ENCODE measurements at places on chromosomes 3 and 15.

GRCh38 chr3:46272028-46272451 lies 29.8 kb downstream of the CCR3 start:
- DNase-seq = no peak

DNA sequence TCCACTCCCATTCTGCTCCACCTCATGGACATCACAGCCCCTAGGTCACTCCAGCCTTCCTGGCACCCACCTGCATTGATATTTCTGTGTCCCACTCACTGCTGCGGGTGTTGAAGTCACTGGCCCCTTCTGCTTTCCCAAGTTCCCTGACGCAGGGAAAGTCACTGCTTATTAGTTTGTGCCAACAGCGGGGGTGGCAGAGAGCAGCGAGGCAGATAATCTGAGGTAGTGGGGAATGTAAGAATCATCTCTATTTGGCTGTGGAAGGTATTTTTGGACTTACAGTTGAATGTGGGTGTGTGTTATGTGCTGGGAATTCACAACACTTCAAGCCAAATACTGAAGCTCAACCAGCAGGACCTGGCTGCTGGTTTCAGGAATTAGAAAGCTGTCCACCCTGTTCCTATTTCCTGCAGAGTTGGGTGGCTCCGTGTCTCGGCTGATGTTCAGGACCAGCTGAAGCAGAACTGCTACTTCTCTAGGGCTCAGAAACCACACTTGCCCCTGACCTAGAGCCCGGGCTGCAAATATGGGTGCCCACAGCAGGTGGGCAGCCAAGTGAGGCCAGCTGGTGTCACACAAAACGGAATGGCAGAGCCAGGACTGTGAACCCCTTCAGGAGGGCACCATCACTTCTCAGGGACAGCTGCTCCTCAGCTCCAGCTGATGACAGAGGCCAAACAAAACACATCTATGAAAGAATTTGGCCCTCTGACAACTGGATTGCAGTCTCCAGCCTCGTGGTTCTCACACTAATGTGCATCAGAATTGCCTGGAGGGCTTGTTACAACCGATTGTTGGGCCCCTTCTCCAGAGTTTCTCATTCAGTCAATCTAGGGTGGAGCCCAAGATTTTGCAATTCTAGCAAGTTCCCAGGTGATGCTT lies 57.7 kb downstream of the SEMA5B start:
- DNase-seq = no peak

DNA sequence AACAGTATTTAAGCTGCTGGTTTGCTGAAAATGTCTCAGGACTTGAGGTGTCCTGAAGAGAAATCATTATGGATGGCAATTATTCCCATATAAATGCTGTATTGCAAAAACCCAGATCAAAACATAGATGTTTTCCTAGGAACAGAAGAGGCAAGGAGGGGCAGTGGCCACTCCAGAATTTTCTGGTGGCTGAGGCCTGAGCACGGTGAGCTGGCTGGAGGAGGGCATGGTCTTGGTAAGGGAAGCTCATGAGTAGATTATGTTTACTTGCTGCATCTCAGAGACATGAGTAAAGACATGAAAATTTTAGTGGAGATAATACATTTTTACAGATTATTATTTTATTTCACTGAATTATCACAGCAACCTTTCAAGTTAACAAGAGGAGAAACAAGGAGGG lies 31.1 kb downstream of the PGPEP1L start:
- DNase-seq = no peak

GRCh38 chr15:72866182-72866581 lies 82.6 kb upstream of the ADPGK start:
- DNase-seq = no peak

GRCh38 chr15:100143378-100143777 lies 198.4 kb downstream of the ADAMTS17 start:
- DNase-seq = no peak

DNA sequence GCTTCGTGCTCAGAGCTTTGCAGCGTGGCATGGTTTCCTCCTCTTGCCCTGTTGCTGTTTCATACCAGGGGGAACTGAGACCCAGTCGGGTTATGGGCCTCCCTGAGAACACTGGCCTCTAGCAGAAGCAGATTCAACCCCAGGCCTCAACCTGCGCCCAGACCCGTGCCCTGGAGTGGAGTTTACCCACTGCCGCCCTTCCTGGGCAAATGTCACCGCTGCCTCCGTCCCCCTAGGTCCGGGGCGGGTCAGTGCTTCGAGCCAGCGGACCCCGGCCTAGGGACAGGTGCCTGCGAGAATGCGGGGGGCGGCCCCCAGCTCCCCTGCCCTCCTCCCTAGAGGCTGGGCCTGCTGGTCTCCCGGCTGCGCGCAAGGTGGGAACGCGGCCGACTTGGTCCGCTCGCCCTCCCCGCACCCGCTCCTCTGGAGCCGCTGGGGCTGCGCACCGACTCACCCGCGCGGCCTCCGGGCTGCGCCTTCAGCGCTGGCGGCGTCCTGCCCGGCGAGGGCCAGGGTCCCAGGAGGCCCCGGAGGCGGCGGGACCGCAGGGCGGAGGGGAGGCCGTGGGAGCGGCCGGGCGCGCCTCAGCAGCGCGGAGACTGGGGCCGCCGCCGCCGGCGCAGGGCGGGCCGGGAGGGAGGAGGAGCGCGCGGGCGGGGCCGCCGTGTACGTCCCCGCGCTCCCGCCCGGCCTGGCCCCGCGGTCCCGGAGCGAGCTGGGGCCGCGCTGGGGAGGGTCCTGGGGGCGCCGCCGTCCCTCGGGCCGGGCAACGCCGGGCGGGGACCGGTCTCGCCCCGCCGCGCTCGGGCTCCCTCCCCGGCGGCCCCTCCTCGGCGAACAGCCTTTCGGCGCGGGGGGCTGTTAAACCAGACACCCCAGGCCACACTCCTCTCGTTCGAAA lies at the start of gene PIGZ:
PIGZ (minus strand) TSS at position 601 of the 901 bp plus-strand sequence. CDS start 16,802 bp downstream, outside the sequence.
- peak; percentile 85 for DNase-seq

DNA sequence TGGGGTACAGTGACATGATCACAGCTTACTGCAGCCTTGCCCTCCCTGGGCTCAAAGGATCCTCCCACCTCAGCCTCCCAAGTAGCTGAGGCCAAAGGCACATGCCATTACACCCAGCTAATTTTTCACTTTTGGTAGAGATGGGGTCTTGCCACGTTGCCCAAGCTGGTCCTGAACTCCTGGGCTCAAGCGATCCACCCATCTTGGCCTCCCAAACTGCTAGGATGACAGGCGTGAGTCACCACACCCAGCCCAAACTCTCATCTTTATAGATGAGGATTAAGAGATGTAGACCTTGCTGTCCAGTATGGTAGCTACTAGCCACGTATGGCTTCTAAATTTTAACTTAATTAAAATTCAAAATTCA lies 4.4 kb upstream of the ABHD5 start:
- no peak for DNase-seq

- no peak for DNase-seq
Observed at GRCh38 chr3:11567516-11568467, 75.9 kb downstream of the VGLL4 start.

GRCh38 chr3:194736277-194736895 lies 50.7 kb downstream of the FAM43A start:
- DNase-seq = no peak

DNA sequence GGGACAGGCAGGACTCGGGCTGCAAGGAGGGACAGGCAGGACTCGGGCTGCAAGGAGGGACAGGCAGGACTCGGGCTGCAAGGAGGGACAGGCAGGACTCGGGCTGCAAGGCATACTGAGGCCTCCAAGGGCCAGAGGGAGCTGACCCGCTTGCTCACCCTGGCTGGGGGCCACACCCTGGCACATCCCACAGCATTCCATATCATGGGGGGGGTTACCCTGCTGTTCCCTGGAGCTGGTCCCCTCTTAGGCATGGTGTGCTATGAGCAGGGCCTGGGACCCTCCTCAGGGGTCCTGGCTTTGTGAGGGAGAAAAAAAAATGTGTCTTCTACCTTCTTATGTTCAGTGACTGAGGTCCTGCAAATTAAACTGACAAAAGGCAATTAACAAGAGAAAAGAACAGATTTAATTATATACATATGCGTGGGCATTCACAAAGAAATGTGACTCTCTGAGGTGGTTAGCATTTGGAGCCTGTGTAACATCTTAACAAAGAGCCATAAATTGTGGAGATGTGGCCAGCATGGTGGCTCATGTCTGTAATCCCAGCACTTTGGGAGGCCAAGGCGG lies 97.6 kb upstream of the ALDH1A3 start:
- no peak for DNase-seq

DNA sequence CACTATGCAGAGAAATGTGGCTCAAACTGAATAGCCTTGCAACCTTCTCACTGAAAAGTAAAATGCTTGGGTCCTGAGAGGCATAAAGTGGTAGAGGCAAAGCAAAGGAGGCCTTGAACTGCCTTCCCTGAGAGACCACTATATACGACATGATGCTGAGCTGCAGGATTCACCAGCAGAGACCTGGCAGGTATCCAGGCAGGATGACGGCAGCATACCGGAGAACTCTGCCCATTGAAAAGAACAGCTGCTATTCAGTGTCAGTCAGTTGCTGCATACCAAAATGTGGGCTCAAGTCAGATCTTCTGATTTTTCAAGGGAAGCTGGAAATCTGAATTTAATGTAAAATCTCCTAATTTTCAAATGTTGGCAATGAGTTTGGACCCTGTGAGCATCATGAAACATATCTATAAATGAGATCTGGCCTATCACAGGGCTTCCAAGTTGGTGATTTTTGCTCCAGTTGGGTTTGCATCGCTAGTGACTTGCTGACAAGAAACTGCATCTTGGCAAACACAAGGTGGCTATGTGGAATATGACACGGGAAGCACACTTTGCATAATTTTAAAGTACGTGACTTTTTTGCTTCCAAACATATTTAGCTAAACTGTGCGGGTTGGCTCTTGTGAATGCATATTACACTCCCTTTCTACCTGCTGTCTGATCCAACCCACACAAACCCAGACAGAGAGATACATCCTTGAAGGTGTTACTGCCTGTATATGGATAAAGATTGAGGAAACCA lies 529.0 kb downstream of the AGBL1 start:
- no peak for DNase-seq

GRCh38 chr3:43856351-43856750 lies 165.6 kb downstream of the ABHD5 start:
- DNase-seq = no peak

DNA sequence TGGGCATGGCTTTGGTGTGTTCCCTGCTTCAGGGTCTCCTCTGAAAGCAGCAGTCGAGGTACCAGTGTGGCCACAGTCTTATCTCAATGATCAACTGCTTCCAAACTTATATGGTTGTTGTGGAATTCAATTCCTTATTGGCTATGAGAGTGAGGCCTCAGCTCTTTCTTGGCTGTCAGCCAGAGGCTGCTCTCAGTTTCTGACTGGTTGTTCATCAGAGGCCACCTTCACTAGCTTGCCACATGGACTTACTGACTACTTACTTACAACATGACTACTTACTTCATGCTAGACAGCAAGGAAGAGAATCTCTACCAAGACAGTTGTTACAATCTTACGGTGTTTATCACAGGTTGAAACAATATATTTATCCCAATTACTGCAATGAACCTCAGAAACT lies 789.2 kb downstream of the DIPK2A start:
- DNase-seq = no peak

- no peak for DNase-seq
Observed at GRCh38 chr15:67138891-67139855, 73.8 kb downstream of the SMAD3 start.

DNA sequence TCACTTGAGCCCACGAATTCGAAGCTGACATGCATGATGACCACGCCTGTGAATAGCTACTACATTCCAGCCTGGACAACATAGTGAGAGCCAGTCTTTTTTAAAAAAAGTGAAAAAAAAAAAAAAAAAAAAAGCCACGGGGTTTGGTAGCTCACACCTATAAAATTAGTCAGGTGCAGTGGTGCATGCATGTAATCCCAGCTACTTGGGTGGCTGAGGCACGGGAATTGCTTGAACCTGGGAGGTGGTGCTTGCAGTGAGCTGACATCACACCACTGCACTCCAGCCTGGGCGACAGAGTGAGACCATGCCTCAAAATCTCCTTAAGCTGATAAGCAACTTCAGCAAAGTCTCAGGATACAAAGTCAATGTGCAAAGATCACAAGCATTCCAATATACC lies 44.4 kb downstream of the CSNK1G1 start:
- DNase-seq = no peak

DNA sequence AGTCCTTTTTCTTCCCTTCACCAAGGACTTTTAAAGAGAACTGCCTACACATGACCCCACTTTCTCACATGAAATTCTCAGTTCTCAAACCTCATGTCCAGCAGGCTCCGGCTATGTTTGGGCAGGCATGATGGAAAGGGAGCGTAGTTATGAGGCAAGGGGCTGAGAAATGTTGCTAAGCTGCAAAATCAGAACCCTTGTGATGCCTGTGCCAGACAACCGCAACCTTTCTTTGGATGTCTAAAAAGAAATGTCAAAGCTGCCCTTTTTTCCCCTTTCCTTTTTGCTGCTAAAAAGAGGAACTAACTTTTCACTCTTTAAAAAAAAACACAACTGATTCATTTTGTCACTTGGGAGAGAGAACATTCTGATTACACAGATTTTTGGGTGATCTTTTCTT lies 19.2 kb downstream of the GNB4 start:
- DNase-seq = no peak

DNA sequence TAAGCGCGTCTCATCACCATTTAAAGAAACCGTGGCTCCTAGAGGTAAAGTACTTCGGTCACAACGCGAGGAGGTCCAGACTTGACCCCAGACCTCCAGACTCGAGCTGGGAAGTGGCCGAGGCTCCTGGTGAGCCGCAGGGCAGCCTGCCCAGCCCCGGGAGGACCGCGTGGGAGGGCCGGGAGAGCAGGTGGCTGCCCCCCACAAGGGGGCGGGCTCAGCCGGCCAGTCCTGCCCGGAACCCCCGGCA lies at the start of gene SLC27A2:
SLC27A2 (plus strand) TSS at position 228 of the 250 bp plus-strand sequence. CDS start 232 bp downstream, outside the sequence.
- DNase-seq = no peak

GRCh38 chr3:13722178-13722577 lies 157.7 kb downstream of the WNT7A start:
- DNase-seq = no peak

GRCh38 chr3:191068946-191069813 lies 129.9 kb upstream of the OSTN start:
- DNase-seq = no peak

DNA sequence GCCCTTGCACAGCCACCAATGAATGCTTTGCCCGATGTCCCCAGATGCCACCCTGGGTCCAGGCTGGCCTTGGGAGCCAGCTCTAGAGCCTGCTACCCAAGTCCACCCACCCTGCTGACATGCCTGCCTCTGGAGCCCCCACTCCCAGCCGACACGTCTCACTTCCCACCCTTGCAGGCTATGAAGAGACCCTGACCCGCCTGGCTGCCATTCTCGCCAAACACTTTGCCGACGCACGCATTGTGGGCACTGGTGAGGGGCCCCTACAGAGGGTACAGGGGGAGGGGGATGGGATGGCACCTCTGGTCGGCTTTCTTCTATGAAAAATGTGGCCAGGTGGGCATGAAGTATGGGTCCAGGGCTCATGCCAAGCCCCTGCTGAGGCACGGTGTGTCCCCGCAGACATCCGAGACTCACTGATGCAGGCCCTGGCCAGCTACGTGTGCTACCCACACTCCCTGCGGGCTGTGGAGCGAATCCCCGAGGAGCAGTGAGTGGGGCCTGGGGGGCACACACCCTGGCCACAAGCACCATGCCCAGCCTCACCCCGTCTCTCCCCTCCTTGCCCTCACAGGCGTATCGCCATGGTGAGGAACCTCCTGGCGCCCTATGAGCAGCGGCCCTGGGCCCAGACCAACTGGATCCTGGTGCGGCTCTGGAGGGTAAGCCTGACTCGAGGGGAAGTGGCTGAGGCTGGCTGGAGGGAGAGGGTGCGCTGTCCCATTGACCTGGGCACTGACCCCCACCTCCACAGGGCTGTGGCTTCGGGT lies 6.0 kb downstream of the AMIGO3 start:
- no peak for DNase-seq
